ENCODE measurements at places on chromosomes 5 and 9. TPM values are rescaled to one million over a fixed set of nuclear protein-coding genes. Genes with fewer than 3 reads are reported as not detected.

The TMEM161B gene
- 8.3 TPM for polyA plus RNA-seq

The NR5A1 gene
- polyA plus RNA-seq, result not detected

The PCDHB2 gene
- polyA plus RNA-seq, result not detected

The FBXL7 gene
- not detected for polyA plus RNA-seq

The NR4A3 gene
- 0.60 TPM for polyA plus RNA-seq

The GPR21 gene
- not detected for polyA plus RNA-seq

The PRDM9 gene
- not detected for polyA plus RNA-seq

The CAMK2A gene
- not detected for polyA plus RNA-seq

The CAMLG gene
- polyA plus RNA-seq, result 37.0 TPM

The TGFBR1 gene
- polyA plus RNA-seq, result 9.2 TPM

The MED10 gene
- polyA plus RNA-seq, result 114 TPM

The FOXD4L6 gene
- not detected for polyA plus RNA-seq

The HACD4 gene
- polyA plus RNA-seq, result 4.4 TPM

The C9orf78 gene
- polyA plus RNA-seq, result 119 TPM

The RGS3 gene
- polyA plus RNA-seq, result 16.2 TPM

The KCNT1 gene
- polyA plus RNA-seq, result not detected

The IGIP gene
- 0.36 TPM for polyA plus RNA-seq

The PCDHGC4 gene
- polyA plus RNA-seq, result not detected

The DMRTA1 gene
- not detected for polyA plus RNA-seq

The GARNL3 gene
- polyA plus RNA-seq, result 1.3 TPM
